ENCODE measurements at places on chromosomes 16 and 17. TPM values are rescaled to one million over a fixed set of nuclear protein-coding genes. Genes with fewer than 3 reads are reported as not detected.
A peak's percentile ranks its signal among the peaks of the same experiment; 100 is the strongest.

GRCh38 chr17:80981062-80981902 lies 10.4 kb upstream of the CHMP6 start:
- H3K27ac ChIP-seq, result no peak overlapping the region
- H3K4me1 ChIP-seq, result no peaks in the 10 kb centered on the region
- H3K36me3 ChIP-seq, result no peaks in the 10 kb centered on the region
- no peak overlapping the region for H3K4me3 ChIP-seq

DNA sequence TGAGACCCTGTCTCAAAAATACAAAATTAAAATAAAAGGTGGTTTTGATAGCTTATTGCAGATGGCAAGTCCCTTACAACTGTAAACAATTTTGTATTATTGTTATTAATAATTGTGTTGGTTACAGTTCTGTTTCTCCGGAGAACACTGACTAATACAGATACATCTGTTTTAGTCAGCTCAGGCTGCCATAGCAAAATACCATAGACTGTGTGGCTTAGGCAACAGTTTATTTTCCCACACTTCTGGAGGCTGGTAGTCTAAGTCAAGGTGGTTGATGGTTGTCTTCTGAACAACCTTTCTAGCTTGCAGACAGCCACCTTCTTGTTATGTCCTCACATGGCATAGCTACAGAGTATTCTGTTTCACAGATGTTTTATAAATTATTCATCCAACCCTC lies 14.2 kb upstream of the IL21R start:
- no peak overlapping the region for H3K27ac ChIP-seq
- DNase-seq, result no peak
- no peaks in the 10 kb centered on the region for H3K36me3 ChIP-seq
- H3K4me3 ChIP-seq, result no peak overlapping the region
- H3K4me1 ChIP-seq, result no peaks in the 10 kb centered on the region
- H3K27me3 ChIP-seq, result no peaks in the 10 kb centered on the region

- no peak overlapping the region for H3K27ac ChIP-seq
- no peaks in the 10 kb centered on the region for H3K4me1 ChIP-seq
- no peaks in the 10 kb centered on the region for H3K27me3 ChIP-seq
- DNase-seq, result no peak
- no peak overlapping the region for H3K4me3 ChIP-seq
Observed at GRCh38 chr16:29891525-29892457, 7.6 kb downstream of the SEZ6L2 start.

GRCh38 chr17:72432881-72433280 lies 312.1 kb downstream of the SOX9 start:
- H3K27me3 ChIP-seq, result no peaks in the 10 kb centered on the region
- H3K36me3 ChIP-seq, result no peaks in the 10 kb centered on the region
- DNase-seq, result no peak
- H3K4me1 ChIP-seq, result peaks cover 21% of the 10 kb centered on the region
- H3K4me3 ChIP-seq, result no peak overlapping the region

The C16orf86 gene
- not detected for total RNA-seq

- no peak overlapping the region for H3K27ac ChIP-seq
- no peaks in the 10 kb centered on the region for H3K36me3 ChIP-seq
- DNase-seq, result no peak
- H3K4me1 ChIP-seq, result peaks cover 16% of the 10 kb centered on the region
Observed at GRCh38 chr16:85052536-85052935, 24.9 kb downstream of the KIAA0513 start.

- no peaks in the 10 kb centered on the region for H3K36me3 ChIP-seq
- H3K4me1 ChIP-seq, result peaks cover 20% of the 10 kb centered on the region
- H3K4me3 ChIP-seq, result no peak overlapping the region
- no peak overlapping the region for H3K27ac ChIP-seq
- H3K27me3 ChIP-seq, result peaks cover 76% of the 10 kb centered on the region
- no peak for DNase-seq
Observed at GRCh38 chr17:14296166-14296910, 4.5 kb upstream of the HS3ST3B1 start.

GRCh38 chr17:15662681-15663080 lies 21.4 kb downstream of the TRIM16 start:
- peaks cover 14% of the 10 kb centered on the region for H3K36me3 ChIP-seq
- H3K4me3 ChIP-seq, result no peak overlapping the region
- peak; percentile 28 for DNase-seq

- peak; percentile 73 for DNase-seq
- H3K27me3 ChIP-seq, result no peaks in the 10 kb centered on the region
- peak overlapping the region; percentile 60 for H3K27ac ChIP-seq
- H3K4me3 ChIP-seq, result no peak overlapping the region
- peaks cover 20% of the 10 kb centered on the region for H3K4me1 ChIP-seq
- H3K36me3 ChIP-seq, result no peaks in the 10 kb centered on the region
Observed at GRCh38 chr16:19330841-19331397, 45.4 kb downstream of the CLEC19A start.

All from PC-3 (cell line).